ENCODE measurements at places on chromosomes 3 and 15.
A peak's percentile ranks its signal among the peaks of the same experiment; 100 is the strongest.

GRCh38 chr3:30131191-30131590, 475.2 kb upstream of the TGFBR2 start:
- no peak for DNase-seq

DNA sequence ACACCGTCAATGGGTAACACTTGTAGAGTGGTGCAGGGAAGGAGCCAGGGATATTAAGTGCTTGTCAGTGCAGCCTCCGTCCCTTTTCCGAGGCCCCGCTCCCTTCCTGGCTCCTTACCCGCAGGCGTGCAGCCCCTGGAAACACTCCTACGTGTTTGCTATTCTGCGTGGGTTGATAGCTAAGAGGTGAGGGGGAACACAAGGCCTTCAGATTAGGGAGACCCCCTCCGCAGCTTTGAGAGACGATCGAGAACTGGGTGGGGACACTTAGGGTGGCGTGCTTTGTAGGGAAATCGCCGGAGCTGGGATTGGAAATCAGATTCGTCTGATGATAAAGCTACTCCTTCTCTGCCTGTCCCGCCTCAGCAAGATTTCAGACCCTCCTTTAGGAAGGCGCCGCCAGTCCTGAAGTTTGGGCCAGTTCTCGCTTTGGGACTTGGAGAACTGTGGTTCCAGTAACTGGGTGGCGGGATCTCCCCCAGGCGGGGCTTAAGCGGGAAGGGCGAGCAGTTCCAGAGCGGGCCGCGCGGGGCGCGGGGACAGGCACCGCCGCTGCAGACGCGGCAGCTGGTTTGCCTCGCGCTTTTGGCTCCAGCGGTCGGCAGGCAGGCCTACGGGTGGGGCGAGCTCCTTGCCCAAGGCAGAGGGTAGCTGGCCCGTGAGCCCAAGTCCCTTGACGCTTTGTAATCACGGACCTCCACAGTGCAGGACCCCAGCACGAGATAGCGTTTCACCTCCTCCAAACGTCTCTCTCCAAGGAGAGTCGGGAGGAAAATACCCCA, 8.0 kb upstream of the FAM107A start:
- peak; percentile 90 for DNase-seq

- no peak for DNase-seq
These were observed 2.0 kb downstream of the LIPC start for GRCh38 chr15:58433597-58434333.

DNA sequence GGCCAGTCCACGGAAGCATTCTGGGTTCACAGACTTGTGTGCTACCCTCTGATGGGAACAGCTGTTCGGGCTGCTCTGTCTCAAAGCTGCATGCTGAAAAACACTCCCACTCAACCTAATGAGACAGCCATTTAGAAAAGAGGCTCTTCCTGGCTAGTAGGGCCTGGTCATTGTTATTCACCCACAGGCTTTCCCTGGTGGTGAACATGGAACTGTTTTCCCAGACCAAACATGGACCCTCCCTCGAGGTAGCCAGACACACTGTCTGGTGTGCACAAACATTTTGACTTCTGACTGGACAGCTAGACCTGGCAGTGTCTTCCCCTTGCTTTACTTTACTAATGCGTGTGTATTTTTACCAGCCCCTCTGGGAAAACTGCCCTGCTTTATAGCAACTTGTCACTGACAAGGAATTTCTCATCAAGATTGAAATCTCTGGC, 39.0 kb downstream of the MECOM start:
- DNase-seq = no peak

DNA sequence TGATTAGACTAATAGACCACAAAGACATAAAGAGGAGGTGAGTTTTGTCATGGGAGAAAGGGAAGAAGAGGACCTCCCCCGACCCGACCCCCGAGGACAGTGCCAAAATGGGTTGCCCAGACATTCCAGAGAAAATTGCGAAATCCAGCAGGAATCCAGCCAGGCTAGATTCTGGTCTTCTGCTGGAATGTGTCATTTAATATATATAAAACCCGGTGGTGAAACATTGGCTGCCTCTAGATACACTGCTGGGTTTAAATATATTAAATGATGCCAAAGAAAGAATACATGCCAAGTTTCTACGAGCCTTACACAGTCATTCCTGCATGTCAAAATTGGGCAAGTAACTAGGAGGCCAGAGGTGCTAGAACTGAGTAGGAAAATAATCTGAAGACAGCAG, 45.3 kb upstream of the SPESP1 start:
- DNase-seq = peak; percentile 52

- DNase-seq = no peak
These were observed 307.9 kb upstream of the ROPN1 start for GRCh38 chr3:124299831-124300230.

DNA sequence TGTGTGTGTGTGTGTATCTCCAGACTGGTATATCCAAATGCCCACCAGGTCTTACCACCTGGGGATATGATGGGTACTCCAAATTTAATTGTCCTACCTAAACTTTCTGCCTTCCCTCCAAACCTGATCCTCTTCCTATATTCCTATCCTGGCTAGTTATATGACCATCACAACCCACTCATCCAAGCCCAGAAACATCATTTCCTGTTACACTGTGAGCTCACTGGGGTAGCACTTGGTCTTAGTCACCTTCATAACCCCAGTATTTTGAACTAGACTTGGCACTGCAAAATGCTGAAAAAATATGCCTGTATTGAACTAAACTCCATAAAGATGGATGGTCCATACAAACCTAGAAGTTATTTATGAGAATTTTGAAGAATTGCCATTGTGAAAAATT, 178.8 kb upstream of the EIF1B start:
- DNase-seq = peak; percentile 67
